Kidney glomerular epithelial cell (primary cell): ENCODE measurements at places on chromosomes 5 and 9.

GRCh38 chr9:8772302-8772701, 972.7 kb upstream of the DMAC1 start:
- no peak for DNase-seq

- no peak for DNase-seq
These were observed 44.4 kb upstream of the PRRC2B start for GRCh38 chr9:131349522-131349880.

DNA sequence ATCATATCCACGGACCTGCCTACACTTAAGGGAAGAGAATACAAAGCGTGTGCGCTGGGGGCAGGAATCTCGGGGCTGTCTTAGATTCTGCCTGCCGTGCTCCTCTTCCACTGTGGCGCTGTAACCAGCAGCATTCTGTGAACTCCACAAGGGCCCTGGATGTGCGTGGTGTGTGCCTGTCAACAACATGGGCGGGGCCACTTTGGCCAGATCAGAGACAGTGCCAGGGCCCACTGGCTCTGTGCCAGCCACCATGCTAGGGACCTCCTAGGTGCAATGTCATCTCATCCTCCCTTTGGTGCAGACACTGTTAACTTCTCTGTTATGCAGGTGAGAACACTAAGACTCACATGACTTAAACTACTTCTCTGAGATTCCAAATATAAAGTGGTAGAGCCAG, 113.7 kb downstream of the COL23A1 start:
- no peak for DNase-seq

DNA sequence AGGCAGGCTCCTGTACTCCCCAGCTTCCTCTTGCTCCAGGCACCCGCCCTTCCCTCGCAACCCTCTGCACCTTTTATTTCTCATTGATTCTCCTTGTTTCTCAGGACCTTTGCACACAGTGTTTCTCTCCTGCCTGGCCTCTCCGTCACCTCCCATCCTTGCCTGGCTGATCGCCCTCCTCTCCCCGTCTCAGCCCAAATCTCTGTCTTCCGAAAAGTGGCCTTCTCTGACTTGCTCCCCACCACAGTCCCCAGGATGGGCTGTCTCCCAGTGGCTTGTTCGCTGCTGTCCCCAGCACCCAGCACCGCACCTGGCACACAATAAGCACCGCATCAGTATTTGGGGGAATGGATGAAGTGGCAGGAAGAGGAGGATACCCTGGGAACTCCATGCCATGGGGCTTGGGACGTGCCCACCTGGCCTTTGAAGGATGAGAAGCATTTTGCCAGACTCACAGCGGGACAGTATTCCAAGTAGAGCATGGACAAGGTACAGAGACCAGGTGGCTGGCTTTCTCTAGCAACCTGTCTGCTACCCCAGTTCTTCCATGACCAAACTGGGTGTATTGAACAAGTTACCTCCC, 62.5 kb downstream of the LMX1B start:
- no peak for DNase-seq

DNA sequence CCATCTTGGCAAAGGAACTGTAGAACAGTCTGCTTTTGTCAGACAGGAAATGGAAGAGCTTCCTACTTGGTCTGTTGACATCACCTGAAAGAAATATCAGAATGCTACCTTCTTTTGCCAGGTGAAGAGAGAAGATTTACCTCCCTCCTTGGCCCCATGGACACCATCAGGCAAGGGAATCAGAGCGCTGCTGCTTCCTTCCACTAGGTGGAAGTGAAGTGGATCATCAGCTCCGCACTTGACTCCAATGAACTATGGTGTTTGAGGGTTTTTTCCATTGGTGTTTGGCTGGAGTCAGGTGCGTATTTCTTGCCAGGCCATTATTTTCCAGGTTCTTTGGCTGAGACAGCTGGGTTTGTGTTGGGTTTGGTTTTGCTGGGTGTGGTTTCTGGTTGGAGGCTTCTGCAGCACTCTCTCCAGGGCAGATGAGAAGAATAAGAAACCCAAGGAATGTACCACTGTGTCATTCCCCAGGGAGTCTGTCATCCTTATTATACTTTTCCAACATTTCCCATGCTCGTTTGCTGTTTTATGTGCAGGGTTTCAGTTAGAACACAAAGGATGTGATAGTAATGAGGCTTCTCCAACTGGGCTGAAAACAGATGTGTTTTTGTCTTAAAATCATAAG, 12.4 kb downstream of the SPATA31E1 start:
- no peak for DNase-seq

GRCh38 chr5:41809128-41809527, 61.1 kb downstream of the OXCT1 start:
- no peak for DNase-seq

DNA sequence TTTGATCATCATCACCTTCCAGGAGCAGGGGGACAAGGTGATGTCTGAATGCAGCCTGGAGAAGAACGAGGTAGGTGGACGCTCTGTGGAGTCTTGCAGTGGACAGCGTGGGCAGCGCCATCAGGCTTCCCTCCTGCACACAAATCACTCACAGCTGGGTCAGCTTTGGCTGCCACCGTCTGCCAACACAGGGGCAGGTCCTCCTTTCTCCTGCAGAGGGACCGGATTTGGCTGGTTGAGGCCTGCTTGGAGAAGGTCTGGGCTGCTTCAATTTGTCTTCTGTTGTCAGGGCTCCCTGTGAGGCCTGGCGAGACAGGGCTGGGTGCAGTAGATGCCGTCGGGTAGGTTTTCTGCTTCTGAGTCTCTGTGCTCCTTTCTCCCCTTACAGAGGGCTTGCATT, 180.6 kb downstream of the CACNA1B start:
- DNase-seq, result no peak

DNA sequence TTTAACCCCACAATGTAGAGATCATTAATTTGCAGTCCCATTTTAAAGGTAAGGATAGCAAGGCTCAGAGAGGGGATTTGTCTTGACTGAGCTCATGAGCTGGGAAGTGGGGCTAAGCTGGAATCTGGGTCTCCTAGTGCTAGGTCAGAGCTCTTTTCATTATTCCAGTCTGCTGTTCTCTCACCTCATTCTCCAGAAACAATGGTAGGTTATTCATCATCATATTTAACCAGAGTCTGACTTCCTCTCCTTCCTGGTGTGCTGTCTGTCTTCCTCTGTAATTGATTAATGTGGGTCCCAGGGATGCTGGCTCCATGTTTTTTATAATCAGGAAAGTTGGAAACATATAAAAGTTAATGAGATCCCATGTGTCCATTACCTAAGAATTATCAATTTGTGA, 20.6 kb downstream of the C9orf43 start:
- no peak for DNase-seq

DNA sequence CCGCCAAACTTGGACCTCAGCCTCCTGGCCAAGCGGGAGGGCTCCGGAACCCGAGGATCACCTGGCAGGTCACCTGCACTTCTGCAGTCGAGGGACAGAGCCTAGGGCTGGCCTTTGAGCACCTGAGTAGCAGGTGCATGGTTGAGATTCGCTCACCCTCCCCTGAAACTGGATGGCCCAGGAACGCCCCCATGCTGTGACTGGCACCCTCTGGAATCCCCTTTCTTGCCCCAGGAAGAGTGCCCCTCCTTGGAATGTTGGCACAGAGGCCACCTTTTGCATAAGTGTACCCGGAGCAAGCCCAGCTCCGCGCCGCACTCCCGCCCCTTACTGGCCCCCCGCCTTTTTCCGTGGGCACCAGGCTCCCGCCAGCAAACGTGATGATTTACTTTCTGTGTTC, 112.5 kb upstream of the IER5L start:
- DNase-seq, result no peak

DNA sequence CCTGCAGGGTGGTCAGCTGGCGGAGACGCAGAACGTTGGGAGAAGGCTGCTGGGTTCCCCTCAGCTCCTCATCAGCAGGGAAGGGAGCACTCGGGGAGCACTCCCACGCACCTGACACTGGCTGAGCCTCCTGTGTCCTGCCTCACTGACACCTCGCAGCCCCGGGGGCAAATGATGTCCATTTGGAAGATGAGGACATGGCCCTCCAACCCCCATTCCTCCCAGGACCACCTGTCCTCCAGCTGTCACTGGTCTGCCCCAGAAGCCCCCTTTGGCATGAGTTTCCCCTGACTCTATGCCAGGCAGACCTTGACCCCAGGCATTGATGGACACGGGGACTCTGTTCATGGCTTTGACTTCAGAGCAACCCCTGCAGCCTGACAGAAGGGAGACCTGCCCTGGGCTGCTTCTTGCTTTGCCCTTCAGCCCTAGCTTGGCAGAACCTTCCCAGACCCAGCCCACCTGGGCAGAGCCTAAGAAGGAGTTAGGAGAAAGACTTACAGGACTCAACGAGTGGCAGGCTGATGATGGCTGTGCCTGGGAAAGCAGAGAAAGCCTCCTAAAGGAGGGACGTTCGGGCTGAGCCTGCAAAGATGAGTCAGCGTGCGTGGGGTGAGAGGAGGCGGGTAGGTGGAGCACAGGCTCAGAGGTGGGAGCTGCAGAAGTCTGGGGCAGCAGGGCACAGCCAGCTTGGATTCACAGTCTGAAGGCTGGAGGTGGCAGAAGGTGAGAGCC, 90.6 kb downstream of the LMX1B start:
- DNase-seq, result peak; percentile 76
